ENCODE measurements at places on chromosomes 4 and X.

DNA sequence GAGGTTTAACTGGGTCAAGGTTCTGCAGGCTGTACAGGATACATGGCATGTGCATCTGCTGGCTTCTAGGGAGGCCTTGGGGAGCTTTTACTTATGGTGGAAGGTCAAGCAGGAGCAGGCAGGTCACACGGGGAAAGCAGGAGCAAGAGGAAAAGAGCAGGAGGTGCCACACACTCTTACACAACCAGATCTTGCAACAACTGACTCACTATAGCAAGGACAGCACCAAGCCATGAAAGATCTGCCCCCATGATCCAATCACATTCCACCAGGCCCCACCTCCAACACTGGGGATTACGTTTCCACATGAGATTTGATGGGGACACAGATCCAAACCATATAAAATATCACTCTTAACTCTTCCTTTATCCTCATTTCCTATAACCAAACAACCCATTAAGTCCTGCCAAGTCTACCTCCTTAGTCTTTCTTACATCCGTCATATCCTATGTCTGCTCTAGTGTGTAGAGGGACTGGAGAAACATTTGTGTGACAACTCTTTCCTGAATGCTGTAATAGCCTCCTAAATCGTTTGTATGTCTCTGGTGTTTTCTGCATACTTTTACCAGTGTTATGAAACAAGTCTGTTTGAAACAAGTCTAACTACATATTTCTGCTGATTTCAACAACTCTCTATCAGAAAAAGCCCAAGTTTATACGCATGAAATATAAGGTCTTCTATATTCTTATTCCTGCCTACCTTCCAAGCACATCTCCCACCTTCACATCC is 8.3 kb upstream of the RAP2C start:
- DNase-seq, result no peak

- no peak for DNase-seq
These were observed 3.4 kb upstream of the CPLX1 start for GRCh38 chr4:829291-829690.

DNA sequence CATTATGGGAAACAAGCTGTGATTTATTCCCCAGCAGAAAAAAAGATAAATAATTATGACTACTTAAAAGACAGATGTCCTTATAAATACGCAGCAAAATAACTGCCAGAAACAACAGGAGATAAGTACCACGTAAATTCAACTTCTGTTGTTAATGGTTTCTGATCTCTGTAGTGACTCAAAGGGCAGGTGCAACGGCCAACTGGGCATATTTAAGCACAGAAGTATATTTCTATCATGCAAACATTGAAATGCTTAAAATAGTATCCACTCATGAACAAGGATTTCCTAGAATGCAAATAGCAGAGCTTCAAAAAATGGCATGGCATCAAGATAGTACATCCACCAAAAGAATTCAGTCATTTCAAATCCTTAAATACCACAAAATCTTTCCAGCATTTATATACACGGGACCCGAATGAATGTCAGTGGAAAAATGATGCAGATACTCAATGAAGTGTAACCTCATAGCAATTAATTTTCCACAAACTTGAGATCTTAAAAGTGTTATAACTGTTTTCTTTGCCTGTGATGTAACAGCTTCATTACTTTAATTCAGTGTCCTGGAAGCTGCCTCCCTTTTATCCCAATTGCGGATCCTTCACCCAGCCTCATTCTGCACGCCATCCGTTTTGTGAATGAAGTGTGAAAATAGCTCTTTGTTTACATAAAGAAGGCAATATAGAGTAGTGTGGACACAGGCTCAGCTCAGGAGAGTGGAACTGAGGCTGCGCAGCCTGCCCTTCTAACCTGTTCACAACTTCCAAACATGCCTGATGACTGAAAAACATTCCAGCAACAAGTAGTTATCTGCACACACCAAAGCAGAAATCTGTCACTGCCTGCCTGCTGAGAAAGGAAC is 10.2 kb downstream of the PDGFC start:
- no peak for DNase-seq

DNA sequence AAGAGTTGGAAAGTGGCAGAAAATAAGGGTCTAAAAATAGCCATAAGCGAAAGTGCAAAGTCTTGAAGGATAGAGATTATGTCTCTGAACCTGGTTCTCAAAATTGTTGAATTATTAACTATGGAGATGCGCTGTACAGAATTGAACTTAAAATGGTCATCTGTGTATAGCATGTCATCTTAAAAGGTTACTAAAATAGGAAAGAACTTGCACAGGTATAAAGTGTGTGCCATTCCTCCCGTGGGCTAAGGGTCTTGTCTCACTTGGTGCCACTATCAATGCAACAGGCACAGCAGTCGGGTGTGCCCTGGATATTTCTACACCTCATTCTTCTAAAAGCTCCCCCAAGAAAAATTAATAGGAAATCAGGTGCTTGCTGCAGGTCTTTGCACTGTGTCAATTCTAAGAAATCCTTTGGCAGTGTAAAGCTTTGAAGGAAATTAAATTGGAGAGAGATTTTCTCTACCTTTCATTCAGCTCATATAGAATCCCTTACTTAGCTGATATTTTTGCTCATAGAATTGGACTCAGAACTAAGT is 2.4 kb downstream of the SORBS2 start:
- no peak for DNase-seq

DNA sequence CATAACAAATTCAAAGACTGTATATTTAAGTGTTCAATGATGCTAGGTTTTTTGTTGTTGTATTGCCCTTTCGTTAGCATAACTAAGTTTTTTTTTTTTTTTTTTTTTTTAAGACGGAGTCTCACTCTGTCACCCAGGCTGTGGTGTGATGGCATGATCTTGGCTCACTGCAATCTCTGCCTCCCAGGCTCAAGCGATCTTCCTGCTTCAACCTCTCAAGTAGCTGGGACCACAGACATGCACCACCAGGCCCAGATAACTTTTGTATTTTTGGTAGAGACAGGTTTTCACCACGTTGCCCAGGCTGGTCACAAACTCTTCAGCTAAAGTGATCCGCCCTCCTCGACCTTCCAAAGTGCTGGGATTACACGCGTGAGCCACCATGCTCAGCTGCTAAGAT is 7.0 kb downstream of the SH3BGRL start:
- DNase-seq, result no peak

DNA sequence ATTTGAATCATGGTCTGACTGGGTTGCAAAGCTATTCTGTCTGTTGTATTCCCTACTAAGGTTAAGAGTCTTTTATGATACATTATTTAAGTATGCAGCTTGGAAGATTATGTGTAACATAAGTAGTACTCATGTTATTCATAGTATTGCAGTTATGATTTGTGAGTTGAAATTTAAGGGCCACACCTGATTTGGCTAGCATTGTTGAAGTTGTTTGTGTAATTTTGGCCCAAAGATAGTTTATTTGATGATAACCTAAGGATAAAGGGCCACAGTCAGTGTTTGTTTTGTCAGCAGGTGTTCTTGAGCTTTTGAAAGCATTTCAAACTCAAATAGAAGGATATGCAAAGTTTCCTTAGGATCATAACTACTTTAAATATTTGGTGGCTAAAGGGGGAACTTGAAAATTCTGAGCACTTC is 38.9 kb downstream of the NUDT9 start:
- DNase-seq, result no peak

Data from ovary (tissue), 10 donors.